ENCODE measurements at places on chromosomes 6 and 20.

GRCh38 chr6:76587271-76587670 lies 514.8 kb upstream of the IMPG1 start:
- no peak for DNase-seq

DNA sequence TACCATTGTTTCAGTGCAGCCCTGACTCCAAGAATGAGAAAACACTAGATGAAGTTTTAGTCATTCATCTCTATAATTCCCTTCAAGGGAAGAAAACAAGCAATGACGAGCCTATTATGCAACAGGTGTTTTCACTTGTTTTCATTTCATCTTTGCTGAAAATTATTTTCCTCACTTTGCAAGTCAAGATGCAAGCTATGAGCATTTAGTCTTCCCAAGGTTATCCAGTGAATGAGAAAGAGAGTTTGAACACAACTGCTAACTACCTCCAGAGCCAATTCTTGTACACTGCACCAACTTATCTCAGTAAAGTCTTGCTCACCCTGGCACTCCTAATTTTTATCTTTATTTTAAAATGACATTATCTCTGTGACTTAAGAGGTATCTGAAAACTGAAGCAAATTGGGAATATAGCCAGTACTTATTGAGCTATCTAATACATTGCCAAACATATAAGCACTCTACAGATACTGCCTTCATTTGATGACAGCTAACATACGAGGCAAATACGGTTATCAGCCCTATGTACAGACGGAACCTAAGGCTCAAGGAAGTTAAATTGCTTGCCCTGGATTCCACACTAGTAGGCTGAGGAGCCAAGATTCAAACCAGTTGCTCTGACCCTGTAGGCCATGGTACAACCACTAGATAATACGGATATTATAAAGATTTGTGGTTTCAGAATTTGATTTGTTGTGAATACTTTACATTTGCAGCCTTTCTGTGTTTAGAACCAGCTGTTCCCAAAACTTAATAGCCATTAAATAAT lies 36.8 kb downstream of the MOXD1 start:
- no peak for DNase-seq

DNA sequence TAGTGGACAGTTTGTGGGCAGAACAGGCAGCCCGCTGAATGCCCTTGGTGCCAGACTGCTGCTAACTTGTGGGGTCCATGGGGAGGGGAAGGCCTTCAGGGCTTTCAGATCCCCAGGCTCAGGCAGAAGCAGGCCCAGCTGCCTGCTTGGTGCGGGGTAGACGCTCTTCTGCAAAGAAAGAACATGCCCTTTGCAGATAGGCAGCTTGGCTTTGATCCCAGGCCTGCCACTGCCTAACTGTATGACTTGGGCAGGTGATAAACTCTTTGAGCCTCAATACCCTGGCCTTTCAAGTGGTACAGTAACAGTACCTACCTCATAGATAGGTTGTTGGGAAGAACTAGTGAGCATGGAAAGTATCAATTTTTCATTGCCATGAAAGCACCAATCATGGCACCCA lies 28.4 kb downstream of the CHMP4B start:
- no peak for DNase-seq

DNA sequence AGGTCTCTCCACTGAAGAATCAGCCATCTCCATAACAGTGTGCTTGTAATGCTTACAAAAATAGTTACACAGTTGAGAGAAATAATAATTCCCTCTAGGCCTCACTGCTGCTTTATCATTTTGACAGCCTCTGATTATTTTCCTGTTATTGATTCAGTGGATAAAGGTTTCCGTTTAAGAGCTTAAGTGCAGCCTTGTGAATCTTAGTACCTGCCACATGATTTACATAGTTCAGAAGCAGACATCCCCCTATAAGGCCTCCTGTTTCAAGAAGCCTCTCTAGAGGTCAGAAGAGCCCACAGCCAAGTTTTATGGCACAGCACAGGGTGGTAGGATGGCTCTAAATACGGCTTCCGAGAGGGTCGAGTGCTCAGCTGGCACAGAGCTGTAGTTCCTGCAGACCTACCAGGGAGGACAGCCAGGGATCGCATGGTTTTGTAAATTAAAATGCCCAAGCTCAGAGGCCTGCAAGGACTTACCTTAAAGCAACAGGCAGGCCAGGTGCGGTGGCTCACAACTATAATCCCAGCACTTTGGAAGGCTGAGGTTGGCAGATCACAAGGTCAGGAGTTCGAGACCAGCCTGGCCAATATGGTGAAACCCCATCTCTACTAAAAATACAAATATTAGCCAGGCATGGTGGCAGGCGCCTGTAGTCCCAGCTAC lies 17.6 kb upstream of the PYGB start:
- DNase-seq: no peak

- DNase-seq: no peak
These were observed 263.4 kb downstream of the ARHGAP18 start for GRCh38 chr6:129446272-129447197.

DNA sequence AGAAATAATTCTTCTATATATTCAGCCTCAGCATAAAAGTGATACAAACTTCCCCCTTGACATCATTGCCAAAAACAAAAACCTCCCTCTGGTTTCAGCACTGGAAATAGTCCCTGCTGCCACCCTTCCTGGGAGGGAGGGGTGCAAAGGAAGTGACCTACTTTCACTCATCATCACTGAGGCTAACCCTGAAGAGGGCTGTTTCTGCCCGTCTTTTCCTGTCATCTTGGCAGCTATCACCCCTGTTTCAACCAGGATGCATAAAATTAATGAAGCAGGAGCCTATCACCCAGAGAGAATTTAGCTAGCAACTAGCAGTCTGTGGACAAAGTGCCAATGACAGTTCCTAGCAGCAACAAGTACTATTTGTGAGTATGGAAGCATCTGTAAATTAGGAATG lies 397.8 kb downstream of the LAMA2 start:
- peak; percentile 52 for DNase-seq

- DNase-seq: no peak
These were observed 48.3 kb upstream of the RNF24 start for GRCh38 chr20:4063631-4064030.

DNA sequence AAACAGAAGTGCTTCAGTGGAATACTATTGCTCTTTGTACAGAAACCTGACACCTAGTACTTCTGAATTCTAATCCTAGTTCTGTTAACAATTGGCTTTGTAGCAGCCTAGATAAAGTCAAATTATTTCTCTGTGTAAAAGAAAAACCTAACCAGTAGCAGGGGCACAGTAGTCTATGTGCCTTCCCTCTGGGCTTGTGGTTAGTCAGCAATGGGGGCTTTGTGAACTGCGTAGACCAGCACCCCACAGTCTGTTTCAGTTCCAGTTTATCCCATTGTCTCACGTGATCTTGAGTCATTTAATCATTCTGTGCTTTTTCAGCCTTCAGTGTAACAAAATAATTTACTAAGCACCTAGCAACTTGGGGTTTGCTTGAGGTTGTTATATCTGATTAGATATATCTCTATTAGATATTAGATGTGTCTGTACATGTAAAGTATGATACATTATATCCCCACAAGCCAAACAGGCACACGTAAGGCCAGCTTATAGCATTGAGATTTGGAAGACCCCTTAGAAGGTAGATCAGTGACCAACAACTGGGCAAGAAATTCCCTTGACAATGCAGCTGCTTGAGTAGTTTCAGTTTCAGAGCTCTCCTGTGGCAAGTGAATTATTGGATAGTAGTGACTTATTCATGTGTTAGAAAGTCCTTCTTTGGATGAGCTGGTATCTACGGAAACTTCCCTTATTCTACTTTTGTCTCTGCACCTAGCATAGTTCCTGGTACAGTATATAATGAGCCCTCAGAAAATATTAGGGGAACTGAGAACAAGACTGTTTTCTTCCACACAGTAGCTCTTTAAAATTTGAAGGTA lies 27.9 kb upstream of the CCR6 start:
- peak; percentile 30 for DNase-seq

GRCh38 chr20:37179683-37180524 lies 556 bp upstream of the MROH8 start:
- DNase-seq: no peak

GRCh38 chr6:31143148-31143547 lies 4.3 kb upstream of the PSORS1C2 start:
- no peak for DNase-seq

DNA sequence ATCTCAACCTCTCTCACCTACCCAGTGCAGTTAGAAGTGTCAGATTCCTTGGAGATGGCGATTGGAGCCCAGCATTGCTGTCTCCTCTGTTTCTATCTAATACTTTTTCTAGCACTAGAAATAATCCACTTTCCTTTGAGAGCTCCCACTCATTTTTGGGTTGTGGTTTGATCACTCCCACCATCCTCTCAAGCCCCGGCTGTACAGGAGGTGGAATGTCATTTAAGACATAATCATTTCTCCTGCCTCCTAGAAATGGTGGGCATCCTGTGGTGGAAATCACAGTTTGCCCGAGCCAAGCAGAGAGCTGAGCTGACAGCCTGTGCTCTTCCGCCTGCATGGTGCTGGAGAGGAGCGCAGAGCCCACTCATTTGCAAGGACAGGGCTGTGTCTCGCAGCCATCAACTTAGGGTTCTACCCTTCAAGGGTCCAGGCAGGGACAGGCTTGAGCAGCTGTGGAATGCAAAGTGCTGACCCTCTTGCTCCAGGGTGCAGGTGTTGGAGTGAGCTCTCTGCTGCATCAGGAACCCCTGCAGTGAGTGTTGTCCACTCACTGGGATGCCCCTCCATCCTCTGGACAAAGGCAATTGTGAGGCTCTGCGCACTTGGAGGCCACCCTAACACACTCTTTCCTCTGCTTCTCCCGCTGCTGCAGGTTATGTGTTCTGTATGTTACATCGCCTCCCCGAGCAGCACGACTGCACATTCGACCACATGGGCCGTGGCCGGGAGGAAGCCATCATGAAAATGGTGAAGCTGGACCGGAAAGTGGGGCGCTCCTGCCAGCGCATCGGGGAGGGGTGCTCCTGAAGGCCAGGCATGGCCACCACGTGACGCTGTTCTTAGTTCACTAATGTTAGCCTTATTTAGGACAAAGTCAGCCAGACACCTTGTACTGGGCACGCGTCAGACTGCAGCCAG lies 332.3 kb downstream of the ZFAND3 start:
- DNase-seq: no peak

- DNase-seq: no peak
These were observed 283.6 kb downstream of the CDKAL1 start for GRCh38 chr6:20817806-20818320.

- DNase-seq: no peak
These were observed 207.5 kb downstream of the ZNF217 start for GRCh38 chr20:53385941-53386767.

DNA sequence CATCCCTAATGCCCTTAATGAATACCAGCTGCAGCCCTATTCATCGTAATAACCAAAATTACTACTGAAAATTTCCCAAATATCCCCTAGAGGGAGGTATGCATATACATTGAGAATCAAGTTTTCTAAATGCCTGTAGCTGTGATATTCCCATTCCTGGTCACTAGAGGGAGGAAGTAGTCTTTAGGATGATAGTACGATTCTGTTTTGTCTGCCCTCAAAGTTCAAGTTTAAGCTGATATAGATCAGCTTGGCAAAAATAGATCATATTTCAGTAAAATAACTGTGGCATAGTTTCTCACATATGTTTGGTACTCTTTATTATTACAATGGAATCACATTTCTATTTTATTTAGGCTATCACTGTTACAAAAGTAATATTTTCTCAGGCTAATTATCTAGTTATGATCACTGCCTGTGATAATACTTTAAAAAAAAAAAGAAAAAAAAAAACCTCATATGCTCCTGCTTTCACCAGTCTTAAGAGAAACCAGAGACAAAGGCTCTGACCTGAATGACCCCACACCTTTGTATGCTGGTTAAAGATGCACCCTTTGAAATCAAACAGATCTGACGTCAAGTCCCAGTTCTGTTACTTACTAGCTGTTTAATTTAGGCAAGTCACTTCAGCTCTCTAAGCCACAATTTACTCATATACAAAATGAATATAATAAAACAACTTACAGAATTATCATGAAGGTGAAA lies 11.0 kb downstream of the TSPYL1 start:
- peak; percentile 77 for DNase-seq

DNA sequence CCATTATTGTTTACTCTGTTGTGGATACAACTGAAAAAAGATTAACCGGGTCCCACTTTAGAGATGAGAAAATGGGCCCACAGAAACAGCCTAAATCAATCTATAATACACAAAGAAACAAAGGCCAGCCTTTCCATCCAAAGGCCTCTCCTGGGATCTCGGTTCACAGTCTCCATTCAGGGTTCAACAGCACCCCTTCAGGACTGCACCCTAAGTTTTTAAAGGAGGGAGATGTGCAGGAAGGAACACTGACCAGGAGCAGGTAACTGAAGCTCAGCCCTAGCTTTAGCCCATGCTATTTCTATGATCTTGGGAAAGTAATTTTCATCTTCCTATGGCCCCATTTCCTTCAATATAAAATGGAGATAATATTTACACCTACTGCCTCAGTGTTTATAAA lies 147.7 kb downstream of the BTBD9 start:
- DNase-seq: no peak

DNA sequence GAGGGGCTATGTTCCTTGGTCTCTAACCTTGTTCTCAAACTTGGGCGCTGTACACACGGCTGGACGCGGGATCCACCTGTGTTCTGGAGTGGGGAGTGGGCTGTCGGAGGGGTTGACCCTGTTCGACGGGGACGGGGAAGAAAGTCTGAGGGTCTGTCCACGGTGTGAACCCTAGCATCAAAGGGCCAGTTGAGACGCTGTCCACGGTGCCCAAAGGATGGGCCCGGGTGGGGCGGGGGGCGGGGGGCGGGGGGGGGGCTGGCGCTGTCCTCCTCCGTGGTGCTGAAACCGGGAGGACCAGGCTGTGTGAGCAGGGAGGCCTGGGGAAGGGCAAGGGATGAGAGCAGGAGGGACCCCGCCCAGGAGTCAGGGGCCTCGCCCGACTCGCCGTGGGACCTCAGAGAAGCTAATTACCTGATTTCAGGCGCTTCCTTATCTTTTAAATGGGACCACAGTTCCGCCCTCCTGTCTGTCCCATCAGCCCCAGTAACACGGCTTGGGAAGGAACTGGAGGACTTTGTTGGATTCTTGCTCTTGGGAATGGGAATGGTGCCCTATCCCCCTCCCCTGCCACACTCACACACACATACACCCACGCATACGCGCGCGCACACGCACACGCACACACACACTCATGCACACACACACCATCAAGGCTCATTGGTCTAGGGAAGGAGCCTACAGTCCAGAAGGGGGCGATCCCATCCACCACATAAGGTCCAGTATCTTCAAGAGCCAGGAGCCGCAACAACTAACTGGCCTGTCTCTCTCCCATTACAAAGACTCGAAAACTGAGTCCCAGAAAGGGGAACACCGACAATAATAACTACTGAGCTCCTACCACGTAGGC lies 1.0 kb upstream of the VSTM2L start:
- DNase-seq: no peak

DNA sequence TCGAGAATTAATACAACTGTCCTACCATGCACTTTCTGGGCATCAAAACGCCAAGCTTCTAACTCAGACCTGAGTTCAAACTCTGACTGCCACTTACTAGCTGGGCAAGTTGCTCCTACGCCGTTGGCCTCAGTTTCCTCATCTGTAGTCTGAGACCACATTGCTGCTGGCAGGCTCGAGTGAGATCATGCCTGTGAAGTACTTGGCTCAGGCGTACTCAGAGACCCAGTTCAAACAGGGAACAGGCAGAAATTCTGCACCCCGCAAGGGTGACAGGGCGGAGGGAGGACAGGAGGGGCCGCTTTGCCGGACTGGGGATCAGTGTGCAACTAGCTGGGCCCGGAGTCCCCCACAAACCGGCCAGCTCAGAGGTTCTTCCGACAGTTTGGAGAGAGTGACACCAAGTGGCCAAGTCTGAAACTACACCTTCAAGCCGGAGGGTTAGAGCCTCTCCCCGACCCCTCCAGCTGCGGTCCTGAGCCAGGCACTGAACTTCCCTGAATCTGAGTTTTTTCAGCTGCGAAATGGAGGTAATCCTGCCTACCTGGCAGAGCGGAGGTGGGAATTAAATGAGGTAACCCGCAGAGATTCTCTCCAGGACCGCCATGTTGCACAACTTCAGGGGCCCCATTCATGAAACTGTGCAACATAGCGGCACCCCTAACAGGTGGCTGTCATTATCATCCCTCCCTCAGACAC lies 46.0 kb upstream of the PTPN1 start:
- DNase-seq: peak; percentile 42

All from MM.1S (cell line).